Right renal cortex interstitium (tissue), 3 donors: ENCODE measurements at places on chromosomes 2 and 18. TPM values are rescaled to one million over a fixed set of nuclear protein-coding genes. Genes with fewer than 3 reads are reported as not detected.

DNA sequence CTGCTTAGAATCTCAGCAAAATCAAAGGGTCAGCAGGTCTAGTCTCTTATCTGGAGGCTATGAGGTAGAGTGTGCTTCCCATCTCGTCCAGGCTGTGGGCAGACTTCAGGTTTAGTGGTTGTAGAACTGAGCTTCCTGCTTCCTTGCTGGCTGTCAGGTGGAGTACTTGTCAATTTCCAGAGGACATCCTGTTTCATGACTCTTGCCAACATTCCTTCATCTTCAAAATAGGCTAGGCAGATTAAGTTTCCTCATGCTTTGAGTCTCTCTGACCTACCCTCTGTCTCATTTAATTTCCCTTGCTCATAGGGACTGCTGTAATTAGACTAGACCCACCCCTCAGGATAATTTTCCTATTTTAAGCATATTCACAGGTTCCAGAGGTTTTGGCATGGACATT lies 562.6 kb downstream of the SPAG16 start:
- DNase-seq: no peak

The SIGLEC15 gene
- polyA plus RNA-seq: 0.47 TPM

GRCh38 chr18:25815659-25816058 lies 274.8 kb downstream of the SS18 start:
- DNase-seq: no peak

DNA sequence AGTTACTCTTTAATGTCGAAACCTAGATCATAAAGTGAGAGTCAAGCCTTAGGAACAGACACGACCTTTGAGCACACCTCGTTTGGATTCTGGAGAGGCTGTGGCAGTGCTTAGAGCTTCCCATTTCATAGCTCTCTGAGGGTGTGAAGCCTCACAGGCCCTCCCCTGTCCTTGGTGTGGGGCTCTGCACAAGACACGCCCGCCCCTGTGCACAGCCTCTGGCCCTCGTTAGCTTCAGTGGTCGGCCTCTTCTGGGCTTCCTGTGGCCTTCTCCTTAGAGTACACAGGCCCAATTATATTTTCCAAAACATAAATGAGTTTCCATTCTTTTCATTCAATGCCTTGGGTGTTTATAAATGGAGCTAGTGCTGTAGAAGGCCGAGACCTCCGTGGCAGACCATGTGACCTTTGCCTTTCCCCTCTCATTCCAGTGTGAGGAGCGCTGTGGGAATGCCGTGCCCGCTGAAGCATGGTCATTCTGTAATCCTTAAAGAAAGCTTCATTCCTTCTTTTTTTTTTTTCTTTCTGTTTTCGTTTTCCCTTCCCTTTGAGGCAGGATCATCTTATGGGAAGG lies 208.6 kb downstream of the DCDC2C start:
- no peak for DNase-seq

The TEKT4 gene
- polyA plus RNA-seq: 0.32 TPM

DNA sequence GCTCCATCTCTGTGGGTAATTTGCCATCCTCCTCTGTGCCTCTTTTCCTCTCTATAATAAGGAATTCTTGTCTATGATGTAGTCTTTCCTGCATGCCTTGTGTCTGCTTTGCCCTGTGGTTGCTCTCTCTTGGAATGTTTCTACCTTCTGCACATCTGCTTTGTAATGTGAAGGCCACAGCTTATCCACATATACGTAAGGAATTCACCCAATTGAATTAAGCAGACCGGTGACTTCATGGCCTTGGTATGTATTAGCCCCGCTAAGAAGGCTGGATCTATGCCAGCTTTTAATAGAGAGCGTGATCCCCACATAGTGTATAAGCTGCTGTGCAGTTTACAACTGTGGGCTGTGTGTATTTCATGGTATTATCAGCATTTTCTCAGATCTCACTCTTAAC lies 274.7 kb downstream of the RNF144A start:
- peak; percentile 77 for DNase-seq

DNA sequence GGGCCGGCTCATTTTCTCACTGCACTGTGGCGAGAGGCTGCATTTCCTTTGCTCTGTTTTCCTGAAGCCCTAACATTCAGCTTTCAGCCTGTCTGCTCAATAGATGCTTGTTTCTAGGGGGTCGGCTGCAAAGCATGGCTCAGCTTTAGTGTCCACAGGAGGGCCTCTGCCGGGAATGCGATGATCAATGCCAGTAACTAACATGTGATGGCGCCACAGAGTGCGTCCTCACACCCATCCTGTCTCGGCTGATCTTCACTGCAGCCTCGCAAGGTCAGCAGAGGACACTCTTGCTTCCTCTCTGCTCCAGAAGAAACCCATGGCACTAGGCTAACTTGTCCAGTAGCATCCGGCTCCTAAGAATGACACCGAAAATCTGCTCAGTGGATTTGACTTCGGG lies 156.4 kb upstream of the PXDN start:
- DNase-seq: no peak

The OR6B2 gene
- not detected for polyA plus RNA-seq

- no peak for DNase-seq
Observed at GRCh38 chr2:46025676-46026075, 271.5 kb upstream of the EPAS1 start.

The PCARE gene
- polyA plus RNA-seq: 0.43 TPM

GRCh38 chr18:22165049-22165602 lies 4.3 kb upstream of the GATA6 start:
- DNase-seq: no peak

The UGT1A8 gene
- not detected for polyA plus RNA-seq

DNA sequence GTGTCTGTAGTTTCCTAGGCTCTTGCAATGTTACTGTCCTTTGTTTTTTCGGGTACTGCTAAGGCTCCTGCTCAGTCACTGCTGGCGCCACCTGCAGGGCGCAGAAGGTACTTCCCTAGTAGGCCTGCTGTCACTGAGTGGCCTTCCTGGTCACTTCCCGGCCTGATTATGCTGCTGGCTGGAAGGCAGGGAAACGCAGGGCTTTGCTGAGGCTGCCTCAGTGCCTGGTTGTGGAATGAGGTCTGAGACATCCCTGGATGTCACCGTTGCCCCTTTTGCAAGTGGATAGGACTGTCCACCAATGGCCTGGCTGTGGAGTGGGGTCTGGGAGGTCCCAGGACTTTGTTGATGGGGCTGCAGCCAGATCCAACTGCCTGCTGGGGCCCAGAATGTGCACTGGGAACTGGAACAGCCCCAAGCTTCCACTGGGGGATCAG lies 13.1 kb downstream of the DAW1 start:
- no peak for DNase-seq

The CBLN2 gene
- 8.0 TPM for polyA plus RNA-seq

DNA sequence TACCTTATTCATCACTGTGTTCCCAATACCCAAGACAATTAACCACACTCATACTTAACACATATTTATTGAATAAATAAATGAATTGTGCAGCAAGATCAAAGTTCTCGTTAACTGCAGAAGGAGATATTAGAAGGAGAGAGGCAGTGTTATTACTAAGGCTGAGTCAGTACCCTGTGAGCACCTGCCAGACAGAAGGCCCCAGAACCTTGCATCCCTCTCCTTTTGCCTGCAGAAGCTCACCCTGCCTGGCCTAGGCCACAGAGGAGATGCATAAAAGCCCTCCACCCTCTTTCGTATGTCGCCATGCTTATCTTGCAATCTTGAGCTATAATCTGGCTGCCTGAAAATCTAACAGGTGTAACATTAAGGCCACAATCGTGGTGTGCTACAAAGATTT lies 20.5 kb upstream of the RNF149 start:
- no peak for DNase-seq

DNA sequence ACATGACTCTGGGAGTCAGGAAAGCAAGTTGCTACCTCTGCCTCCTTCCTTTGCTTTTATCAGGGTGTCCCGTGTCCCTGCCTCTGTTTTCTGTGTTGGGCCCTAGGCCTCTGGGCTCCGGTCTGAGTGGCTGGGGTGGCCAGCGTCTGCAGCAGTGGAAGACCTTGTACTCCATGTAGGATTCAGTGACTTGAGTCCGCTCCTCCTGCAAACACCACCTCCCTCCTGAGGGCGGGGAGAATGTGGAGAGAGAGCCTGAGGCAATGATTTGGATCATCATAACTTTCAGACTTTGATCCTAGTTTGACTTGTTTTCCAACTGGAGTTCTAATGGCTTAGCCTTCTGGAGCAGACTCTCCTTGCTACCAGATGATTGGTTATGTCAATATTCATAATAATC lies 30.8 kb downstream of the ATP6V1C2 start:
- DNase-seq: no peak

GRCh38 chr2:85953476-85953875 lies 64.7 kb upstream of the ST3GAL5 start:
- DNase-seq: no peak

The SPATS2L gene
- 148 TPM for polyA plus RNA-seq

The KRCC1 gene
- polyA plus RNA-seq: 56.7 TPM

DNA sequence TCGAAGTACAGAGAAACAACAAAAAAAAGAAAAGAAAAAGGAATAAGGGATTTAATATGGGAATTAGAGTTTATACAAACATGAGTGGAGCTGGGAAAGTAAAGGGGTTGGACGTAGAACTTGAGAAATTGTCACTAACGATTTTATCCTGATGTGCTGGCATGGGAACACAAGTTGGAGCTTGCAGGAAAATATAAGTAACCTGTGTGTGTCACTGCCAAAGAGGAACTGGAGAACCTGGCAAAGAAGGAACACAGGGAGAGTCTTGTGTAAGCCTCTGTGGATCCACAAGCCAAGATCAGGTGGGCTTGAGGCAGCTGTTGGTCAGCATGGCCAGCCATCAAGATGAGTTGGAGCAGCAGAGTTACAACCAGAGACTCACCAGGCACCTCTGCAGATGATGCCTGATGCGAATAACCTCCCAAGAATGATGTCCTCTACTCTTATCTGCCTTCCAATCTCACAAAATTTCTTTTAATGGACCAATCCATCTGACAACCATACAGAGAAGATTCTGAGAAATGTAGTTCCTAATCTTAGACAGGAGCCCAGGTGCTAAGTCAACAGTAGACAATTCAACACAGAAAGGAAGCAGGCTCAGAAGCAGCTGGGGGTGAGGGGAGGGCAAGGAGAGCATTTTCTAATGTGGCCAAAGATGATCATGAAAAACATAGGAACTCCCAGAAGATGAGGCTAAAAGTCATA lies 77.0 kb upstream of the SPOPL start:
- DNase-seq: no peak

The ABCG5 gene
- 0.50 TPM for polyA plus RNA-seq

The CD207 gene
- 0.07 TPM for polyA plus RNA-seq

GRCh38 chr2:98759338-98759737 lies 28.4 kb upstream of the MGAT4A start:
- no peak for DNase-seq

The SERPINB4 gene
- polyA plus RNA-seq: not detected

- DNase-seq: no peak
Observed at GRCh38 chr2:235725016-235725489, 231.2 kb downstream of the AGAP1 start.

GRCh38 chr2:143132355-143132754 lies 3.1 kb downstream of the ARHGAP15 start:
- DNase-seq: no peak

DNA sequence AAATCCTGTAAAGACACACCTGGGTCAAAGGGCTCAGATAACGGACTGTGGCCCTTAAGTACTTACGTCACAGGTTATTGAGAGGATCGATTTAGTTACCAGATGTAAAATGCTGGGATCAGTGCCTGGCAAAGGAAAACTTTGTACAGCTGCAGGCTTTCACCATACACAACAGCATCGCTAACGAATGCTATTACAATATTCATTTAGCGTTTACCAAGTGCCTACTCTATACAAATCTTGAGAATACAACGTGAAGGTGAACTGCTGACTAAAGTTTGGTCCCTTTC lies 619 bp upstream of the MSH6 start:
- no peak for DNase-seq

DNA sequence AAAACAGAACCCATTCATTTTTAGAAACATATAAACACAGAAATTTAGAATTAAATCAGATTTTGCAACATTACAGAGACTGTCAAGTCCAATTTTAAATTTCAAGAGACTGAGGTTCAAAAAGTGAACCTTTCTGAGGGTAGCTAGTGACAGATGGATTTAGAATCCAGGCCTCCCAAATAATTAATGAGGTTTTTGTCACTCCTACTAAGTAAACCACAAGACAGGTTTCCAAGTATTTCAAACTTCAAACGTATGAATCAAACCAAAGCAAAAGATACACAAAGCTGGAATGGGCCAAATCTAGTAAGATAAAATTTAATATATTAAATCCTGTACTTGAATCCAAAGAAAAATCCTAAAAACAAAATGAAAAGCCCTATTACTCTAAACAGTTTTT lies 25.3 kb downstream of the PPP4R3B start:
- DNase-seq: no peak

- no peak for DNase-seq
Observed at GRCh38 chr18:13136904-13137669, 81.5 kb upstream of the LDLRAD4 start.

The MC4R gene
- polyA plus RNA-seq: 0.18 TPM
